ENCODE measurements at places on chromosomes 11 and 22.

GRCh38 chr22:45896153-45896951 lies 80.6 kb downstream of the WNT7B start:
- no peak for DNase-seq

DNA sequence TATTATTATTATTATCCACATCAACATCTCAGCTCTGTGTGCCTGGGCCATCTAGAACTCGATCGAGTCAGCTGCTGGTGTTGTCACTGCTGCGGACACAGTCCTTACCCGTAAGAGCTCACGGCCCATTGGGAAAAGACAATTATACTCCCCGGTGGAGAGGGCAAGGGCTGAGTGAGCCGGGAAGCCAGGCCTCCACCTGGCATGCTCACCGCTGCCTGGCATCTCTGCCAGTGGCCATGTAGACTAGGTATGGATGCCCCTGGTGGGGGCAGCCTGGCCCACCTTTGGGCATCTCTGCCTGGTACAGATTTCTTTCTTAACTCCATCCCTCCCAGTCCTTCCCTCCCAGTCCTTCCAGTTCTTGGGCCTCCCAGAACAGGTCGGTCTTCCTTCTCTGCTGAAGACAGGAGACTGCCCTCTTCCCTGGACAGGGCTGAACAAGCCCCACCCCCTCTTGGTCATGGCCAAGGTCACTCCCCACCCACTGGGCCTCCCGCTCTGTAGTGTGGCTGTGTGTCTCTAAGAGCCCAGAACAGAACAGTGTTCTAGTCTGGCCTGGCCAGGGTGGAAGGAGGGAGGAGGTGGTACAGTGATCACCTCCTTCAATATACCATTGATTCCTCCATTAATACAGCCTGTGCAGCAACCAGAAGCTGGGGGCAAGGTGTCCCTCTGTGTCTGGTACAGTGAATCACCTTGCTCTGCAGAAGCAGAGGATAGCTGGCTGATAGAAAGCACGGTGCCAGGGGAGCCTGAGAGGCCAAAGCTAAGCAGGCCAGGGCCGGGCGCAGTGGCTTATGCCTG lies 57.7 kb downstream of the FLRT1 start:
- DNase-seq, result no peak

DNA sequence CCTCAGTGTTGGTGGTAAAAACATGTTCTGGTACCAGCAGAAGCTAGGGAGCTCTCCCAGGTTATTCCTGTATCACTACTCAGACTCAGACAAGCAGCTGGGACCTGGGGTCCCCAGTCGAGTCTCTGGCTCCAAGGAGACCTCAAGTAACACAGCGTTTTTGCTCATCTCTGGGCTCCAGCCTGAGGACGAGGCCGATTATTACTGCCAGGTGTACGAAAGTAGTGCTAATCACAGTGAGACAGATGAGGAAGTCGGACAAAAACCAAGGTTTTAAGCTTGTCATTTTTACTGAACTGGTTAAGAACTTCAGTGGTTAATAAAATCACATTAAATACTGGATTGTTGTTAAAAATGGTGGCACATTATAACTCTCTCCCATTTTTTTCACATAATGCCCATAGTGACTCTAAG lies 42.6 kb upstream of the VPREB1 start:
- DNase-seq, result no peak

DNA sequence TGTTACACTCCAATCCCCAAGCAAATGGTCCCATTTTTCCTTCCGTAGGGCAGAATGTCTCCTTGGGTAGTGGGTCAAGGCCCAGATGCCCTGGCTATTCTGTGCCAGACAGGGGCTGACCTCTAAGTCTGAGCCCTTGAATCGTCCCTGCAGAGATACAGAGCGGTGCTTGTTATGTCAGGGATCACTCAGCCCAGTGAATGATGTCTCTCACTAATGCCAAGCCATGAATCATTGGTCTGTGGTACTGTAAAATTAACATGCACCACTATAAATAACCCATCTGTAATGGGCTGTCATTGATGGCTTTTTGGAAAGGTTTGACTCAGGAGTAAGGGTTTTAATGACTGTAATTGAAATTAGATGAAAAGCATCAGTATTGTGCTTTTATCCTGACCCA lies 35.3 kb upstream of the KIRREL3 start:
- DNase-seq, result no peak

GRCh38 chr11:64608046-64608445 lies 17.0 kb downstream of the SLC22A12 start:
- DNase-seq, result no peak

DNA sequence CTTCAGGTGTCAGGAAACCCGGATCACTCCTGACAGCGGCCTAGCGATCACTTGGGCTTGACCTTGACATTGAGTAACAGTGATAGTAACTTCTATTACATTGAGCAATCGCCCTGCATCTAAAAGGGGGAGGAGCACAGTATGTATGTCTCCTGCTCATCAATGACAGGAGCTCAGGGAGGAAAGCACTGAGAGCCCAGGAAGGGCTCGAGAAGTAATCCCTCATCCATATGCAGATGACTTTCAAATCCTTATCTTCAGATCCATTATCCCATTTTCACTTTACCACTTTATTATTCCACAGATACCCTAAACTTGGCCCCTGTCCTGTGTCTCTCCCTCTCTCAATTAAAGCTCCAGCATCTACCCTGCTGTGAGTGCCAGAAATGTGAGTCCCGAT lies 47.8 kb downstream of the ABTB2 start:
- no peak for DNase-seq

- DNase-seq, result no peak
These were observed 22.5 kb downstream of the DRD4 start for GRCh38 chr11:659532-660085.
